ENCODE measurements at places on chromosomes 6 and 20.

DNA sequence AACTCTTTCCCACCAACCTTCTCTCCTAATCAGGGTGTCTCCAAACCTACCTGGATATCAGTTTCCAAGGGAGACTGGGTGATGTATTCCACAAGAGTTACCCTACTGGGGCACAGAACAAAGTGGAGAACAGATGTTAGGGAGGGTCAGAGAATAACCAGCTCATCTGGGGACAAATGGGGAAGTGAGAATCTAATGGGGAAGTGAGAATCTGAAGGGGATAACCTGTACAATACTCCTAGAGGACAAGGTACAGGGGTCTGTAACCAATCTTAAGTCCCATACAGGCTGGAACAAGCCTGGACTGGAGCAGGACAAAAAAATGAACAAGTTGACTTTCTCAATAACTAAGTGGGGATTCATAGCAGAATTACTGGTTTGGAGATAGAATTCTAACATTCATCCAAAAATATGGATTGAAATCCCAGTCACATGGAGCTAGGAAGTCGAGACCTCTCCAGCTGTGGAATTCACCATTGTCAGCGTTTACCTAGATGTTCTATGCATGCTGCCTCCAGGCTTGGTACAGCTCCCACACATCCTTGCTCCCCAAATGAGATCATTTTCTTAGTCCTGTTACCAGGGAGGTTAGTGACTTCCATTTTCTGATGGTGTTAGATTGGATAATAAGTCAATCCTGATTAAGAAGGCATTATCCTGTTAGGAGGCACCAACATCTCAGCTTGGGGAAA, 214.8 kb upstream of the MOCS1 start:
- DNase-seq: no peak

DNA sequence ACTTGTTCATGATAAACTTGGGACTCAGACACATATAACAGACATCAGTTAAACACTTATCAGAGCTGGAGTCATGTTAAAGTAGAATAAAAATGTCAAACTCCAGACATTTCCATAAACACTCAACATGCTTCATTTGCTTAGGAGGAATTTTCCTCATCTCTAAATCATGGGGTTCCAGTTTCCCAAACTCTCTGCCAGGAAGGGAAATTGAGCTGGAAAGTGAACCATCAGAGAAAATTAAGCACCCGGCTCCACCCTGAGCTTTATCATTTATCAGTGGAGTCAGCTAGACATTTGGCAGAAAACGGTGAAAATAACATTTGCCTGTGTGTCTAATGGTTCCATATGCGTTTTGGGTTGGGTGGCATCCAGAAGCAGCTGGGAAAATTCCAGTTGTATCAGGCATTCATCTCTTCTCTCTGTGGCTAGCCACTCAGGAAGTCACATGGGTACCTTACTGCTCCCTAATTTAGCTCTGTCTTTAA, 25.3 kb upstream of the ZNFX1 start:
- peak; percentile 80 for DNase-seq

DNA sequence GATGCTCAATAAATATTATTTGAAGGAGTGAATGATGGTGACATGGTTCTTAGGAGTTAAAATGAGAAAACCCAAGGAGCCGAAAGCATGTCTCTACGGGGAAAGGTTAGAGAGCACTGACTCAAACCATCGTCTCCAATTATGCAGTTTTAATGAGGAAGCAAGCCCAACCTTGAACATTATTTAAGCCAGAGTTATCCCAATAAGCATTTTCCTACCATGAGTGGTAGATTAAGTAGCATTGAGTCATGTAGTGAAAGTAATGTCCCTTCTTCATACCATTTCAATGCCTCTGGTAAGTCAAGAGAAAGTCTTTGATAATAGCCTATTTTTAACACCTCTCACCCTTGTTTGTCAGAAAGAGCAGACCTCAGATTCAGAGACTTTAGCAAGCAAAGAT, 13.5 kb downstream of the TSHZ2 start:
- DNase-seq: no peak

- no peak for DNase-seq
Measured at GRCh38 chr6:123770247-123770949, 33.3 kb upstream of the NKAIN2 start.

DNA sequence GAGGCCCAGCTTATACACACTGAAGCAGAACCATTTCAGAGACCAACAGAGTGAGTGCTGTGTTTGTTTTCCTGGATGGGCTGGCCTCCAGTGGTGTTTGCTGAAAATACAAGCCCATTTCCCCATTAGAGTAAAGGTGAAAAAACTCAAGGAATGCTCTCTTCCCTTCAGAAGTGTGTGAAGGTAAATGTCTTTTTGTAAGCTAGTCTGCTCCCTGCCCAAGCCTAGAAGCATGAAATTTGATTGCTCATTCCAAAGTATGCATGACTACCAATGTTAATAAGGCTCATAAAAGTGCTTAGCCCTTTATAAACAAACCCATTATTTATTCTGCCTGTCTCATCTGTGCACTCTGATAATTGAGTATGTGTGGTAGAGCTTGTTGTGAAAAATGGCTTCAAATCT, 59.1 kb downstream of the ADGRF1 start:
- DNase-seq: no peak

- DNase-seq: no peak
Measured at GRCh38 chr20:47757145-47758035, 27.9 kb downstream of the SULF2 start.

GRCh38 chr6:32876603-32877002, 22.6 kb downstream of the PSMB9 start:
- DNase-seq: no peak

DNA sequence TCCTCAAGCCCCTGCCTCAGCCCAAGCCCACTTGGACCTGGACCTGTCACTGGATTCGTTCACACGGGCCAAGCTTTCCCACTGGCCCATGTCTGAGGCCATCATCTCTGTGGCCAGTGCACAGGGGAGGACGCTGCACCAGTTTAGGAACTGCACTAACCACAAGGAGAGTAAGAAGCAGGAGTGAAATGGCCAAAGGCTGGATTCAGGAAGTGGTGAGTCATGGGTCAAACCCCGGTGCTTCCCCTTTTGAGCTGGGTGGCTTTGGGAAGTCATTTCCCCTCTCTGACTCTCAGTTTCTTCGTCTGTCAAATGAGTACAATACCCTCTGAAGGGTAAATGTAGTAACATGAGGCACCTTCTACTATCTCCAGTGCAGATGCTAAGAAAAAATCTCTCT, 87.9 kb downstream of the CD40 start:
- no peak for DNase-seq

GRCh38 chr20:38692436-38693411, 31.6 kb upstream of the SLC32A1 start:
- DNase-seq: no peak

GRCh38 chr6:79863566-79863965, 83.8 kb downstream of the ELOVL4 start:
- DNase-seq: no peak

GRCh38 chr6:47153404-47153755, 111.2 kb upstream of the ADGRF1 start:
- DNase-seq: no peak

GRCh38 chr6:108872575-108872974, 24.4 kb downstream of the ARMC2 start:
- DNase-seq: no peak

GRCh38 chr6:101608703-101609102, 215.2 kb downstream of the GRIK2 start:
- DNase-seq: no peak

- DNase-seq: no peak
Measured at GRCh38 chr6:132122871-132123270, 171.7 kb upstream of the CCN2 start.

- DNase-seq: no peak
Measured at GRCh38 chr6:15474196-15474595, 188.6 kb downstream of the DTNBP1 start.

GRCh38 chr20:15675061-15675514, 898.2 kb downstream of the KIF16B start:
- DNase-seq: no peak

GRCh38 chr6:14380086-14380820, 262.7 kb downstream of the CD83 start:
- no peak for DNase-seq

GRCh38 chr20:61090541-61090940, 161.5 kb upstream of the CDH4 start:
- no peak for DNase-seq

GRCh38 chr6:53889365-53889764, 94.6 kb downstream of the LRRC1 start:
- no peak for DNase-seq

DNA sequence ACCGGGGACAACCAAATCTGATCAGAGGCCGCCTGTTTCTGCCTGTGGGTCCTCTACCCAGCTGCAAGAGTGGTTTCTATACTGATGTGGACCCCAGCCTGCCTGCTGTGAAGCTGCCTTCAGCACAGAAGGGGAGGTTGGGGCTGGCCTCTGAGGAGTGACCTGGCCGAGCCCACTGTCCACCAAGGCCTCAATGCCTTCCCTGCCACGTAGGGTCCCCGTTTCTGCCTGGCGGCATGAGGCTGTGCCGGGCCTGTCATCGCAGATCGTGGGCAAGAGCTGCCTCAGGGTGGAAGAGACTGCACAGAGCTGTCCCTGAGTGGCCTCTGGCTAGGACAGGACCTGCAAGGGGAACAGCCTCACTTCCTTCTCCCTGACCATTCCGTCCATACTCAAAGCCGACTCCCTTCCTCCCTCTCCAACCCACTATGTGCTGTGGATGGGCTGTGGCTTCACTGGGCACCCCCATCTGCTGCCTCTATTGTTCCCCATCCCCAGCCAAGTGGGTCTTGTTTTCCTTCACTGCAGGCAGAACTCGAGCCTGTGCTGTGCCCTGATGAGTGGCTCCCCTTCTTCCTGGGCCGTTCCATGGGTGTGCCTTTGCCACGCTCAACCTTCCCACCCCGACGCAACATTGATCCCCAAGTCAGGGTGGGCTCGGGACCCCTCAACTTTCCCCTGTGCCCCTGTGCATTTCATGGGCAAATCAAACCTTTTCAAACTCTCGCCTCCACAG, 60.3 kb downstream of the ERMARD start:
- DNase-seq: no peak

- DNase-seq: no peak
Measured at GRCh38 chr6:157688275-157688959, 134.6 kb upstream of the SNX9 start.

GRCh38 chr6:11085758-11086435, 7.7 kb upstream of the SMIM13 start:
- no peak for DNase-seq

DNA sequence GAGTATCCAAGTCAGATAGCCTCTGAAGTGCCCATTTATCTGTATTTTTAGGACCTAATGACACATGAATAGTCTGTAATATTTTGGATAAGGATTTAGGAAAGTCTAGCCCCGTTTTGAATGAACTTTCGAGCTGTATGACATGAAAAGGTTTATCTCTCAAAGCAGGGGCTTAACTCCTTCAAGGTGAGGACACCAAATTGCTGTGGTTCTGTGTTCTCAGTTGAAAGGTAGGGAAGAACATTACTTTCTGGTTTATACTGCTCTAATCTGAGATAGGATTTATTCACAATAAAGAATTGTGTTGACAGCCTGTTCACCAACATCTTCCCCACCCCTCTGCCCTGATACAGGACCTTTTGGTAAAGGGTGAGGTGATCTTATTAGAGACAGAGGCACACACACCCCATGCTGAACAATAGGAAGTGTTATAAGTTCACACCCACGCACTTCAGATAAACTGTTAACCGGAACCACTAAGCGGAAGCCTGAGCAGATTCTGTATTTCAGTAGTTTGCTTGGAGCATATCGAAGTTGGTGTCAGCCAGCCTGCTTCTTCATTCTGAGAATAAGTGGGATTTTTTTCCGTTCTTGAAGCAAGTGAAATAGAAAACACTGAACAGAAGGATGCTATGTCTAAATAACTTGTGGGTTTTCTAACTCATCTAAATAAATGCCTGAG, 223.3 kb downstream of the TMEM242 start:
- no peak for DNase-seq

DNA sequence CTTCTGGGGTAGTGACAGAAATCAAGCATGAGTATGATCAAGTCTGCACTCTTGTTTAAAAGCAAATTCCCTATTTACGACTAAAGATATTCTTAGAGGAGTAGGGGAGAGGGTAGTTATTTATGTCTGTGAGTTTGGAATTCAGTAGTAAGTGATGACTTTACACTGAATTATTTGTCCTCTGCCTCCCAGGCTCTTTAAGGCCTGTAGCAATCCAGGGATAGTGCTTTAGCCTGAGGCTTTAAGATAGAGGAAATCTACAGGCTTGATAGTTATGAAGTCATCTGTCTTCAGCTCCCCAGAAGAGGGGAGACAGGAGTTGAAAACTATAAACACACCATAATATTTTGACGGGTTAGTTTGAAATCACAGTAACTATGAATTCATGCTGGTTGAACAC, 664.5 kb downstream of the EPM2A start:
- DNase-seq: no peak

GRCh38 chr6:7802662-7803061, 76.8 kb downstream of the BMP6 start:
- DNase-seq: no peak

GRCh38 chr6:85971238-85971637, 328.6 kb upstream of the SYNCRIP start:
- DNase-seq: peak; percentile 9

DNA sequence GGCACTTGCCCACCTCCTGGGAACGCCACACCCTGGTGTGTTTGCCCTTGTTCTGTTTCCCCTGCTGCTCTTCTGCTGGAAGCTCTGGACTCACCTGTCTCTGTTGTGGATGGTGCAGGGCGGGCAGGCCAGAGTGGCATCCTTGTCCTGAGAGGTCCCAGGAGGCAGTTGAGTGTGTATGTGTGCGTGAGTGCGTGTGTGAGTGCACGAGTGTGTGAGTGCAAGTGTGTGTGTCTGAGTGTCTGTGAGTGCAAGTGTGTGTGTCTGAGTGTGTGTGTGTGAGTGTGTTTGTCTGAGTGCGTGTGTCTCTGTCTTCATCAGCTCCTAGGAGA, 12.2 kb downstream of the IGF2R start:
- DNase-seq: no peak

GRCh38 chr6:31287619-31288018, 15.7 kb upstream of the HLA-C start:
- DNase-seq: no peak

GRCh38 chr6:114651611-114652010, 308.8 kb upstream of the HS3ST5 start:
- DNase-seq: no peak

- DNase-seq: no peak
Measured at GRCh38 chr20:16929756-16930155, 181.6 kb downstream of the OTOR start.

DNA sequence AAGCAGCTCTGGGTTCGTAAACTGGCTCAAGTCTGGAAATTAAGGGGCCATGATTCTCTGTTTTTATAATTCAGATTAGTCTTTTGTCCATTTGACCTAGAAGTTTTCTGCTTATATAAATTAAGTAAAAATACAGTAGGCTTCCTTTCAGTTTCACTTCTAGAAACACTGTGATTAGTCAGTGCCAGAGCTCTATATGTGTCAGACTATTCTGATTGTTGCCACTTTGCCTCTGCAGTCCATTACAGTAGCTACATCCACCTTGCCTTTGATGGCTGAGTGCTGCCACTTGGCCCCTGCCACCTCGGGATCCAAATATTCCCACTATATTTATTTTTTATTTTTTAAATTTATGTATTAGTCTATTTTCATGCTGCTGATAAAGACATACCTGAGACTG, 7.9 kb downstream of the ZC2HC1B start:
- DNase-seq: no peak

All from skin of body (tissue), 3 donors.